ENCODE measurements at places on chromosomes 1 and 21.

DNA sequence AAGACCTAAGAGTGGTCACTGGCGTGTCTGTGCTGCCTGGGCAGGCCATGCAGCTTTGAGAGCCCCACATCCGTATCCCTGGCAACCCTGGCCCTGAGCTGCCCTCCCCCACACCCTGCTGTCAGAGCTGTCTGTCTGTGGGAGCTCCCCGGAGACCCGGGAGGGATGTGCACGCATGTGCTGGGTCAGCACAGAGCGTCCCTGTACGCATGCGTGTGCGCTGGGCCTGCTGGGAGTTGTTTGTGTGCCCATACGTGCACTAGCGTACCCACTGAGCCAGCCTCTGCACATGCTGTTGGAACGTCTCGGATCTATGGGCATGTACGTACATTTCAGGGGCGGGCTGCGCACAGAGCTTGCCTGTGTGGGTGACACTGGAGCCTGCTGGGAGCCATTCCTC lies 89.3 kb downstream of the EPHB2 start:
- DNase-seq = no peak

- no peak for DNase-seq
Observed at GRCh38 chr1:57319791-57320190, 104.1 kb downstream of the DAB1 start.

DNA sequence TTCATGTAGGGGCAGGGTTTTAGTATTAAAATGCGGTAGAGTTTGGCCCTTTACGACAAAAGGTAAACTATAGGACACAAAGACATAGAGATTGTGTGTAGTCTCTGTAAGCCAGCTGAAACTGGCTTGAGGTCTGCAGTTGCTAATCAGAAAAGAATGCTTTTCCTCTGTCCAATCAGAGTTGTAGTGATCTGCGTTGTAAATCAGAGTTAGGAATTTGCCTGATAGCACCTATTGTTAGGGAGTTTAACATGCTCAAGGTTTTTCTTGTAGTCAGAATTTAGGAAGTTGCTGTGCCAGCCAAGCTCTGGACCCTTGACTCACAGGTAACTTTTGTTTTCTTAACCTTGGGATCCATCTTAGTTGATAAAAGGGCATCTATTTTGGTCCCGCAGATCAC lies 61.2 kb upstream of the VTCN1 start:
- DNase-seq = peak; percentile 3

GRCh38 chr1:17118706-17119075 lies 560 bp downstream of the PADI2 start:
- no peak for DNase-seq

GRCh38 chr21:44083631-44084291 lies 23.4 kb upstream of the PWP2 start:
- DNase-seq = no peak

GRCh38 chr1:212531796-212532195 lies 76.8 kb upstream of the ATF3 start:
- DNase-seq = no peak

DNA sequence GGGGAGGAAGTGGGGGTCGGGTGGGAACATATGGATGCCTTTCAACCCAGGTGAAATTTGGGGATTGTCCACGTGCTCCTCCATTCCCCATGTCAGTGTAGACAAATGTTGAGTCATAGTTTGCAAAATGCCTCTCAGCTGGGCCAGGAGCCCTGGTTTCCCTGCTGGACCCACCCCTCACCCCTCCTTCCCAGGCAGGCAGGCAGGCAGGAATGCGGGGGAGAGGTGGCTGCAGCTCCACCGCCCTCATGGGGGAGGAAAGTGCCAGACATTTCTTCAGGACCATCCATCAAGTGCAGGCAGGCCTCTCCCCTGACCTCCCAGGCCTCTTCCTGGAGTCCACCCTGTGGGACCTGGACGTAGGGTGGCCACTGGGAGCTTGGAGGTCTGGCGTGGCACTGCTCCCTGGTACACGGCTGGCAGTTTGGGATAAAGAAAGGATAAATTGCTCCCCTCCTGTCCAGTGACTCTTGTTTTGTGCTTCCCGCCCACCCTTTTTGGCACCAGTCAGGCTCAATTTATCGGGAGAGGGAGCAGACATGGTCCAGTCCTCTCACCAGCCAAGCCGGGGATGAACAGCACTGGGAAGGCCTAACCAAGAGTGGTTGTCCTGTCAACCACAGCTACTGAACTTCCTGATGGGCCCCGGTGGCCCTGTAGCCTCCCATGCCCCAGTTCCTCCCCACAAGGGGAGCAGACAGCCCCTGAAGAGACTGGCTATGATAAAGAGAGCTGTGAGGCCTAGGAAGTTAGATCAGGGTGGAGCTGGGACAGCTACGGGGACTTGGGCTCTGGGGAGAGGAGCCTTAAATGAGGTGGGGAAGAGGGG lies 18.9 kb downstream of the NPR1 start:
- peak; percentile 51 for DNase-seq

DNA sequence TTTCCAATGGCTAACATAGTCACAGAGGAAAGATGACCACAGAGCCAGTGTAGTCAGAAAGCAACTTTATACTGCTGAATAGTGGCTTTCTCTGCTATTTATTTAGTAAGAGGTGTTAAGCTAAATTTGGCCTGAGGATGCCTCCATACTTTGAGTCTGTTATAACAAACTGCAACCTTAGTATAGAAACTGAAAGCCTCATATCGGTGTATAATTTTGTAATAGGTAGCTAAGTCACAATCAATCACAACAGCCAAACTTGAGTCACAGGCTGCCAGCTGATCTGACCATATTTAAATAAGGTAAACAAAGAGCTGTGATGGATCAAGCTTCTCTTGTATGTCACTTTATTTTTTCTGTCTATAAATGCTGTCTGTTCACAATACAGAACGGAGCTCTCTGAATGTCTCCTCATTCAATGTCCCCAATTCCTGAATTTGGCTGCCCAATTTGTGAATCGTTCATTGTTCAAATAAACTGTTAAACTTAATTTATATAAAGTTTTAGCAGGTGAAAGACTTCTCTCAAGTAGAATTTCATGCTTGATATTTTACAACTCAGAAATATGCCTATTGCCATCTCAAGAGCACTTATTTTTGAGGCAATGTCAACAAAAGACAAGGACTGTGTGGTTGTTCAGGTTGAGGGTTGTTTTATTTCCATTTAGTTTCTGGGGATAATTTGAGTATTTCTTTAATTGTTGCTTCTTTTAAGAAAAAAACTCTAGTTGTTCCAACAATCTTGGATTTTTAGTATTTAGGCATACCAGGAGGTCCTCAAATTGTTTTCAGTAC lies 339.7 kb upstream of the B3GALT2 start:
- DNase-seq = no peak

DNA sequence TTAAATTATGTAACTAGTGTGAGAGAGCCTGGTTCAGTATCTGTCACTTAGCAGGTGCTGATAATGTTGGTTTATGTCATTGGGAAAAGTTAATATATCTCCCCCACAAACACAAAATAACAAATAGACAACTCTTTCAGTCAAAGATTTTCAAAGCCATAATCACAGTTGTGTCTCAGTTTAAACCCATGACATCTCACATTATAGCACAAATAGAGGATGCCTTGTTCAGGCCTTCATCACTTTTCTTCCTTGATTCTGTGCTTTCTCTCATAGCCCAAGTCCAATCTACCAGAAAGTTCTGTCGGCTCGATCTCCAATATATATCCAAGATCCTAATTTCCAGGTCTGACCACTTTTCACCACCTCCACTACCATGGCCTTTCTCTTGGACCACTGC lies 6.2 kb upstream of the EPS15 start:
- no peak for DNase-seq

GRCh38 chr1:93352376-93352775 lies 6.7 kb downstream of the DR1 start:
- no peak for DNase-seq

- no peak for DNase-seq
Observed at GRCh38 chr1:87344231-87344630, 15.6 kb downstream of the LMO4 start.

- no peak for DNase-seq
Observed at GRCh38 chr1:10431070-10431730, 967 bp downstream of the CENPS start.

- DNase-seq = no peak
Observed at GRCh38 chr1:231357187-231357772, 19.2 kb downstream of the SPRTN start.

- DNase-seq = no peak
Observed at GRCh38 chr1:221316491-221317056, 425.3 kb downstream of the DUSP10 start.

- DNase-seq = peak; percentile 75
Observed at GRCh38 chr1:222616525-222616924, 1.4 kb upstream of the MIA3 start.

DNA sequence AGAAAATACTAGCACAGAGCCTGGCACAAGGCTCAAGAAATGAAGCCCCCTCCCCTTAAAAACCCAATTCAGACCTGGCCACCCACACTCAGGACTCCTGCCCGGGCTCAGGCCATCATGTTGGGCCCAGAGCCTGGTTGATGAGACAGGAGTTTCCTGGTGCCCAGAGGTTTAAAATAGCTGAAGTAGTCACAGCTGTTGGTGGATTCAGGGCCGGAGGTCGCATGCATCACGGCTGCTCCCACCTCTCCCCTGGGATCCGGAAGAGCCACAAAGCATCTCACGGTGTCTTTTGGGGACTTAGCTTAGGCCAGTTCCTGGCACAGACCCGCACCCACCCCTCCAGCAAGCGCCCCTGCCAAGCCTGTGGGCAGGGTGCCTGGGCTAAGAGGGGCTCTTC lies 2.6 kb upstream of the PADI2 start:
- DNase-seq = no peak

GRCh38 chr21:9735421-9735961 lies 785.9 kb upstream of the TPTE start:
- DNase-seq = no peak

GRCh38 chr1:236795757-236796667 lies 920 bp downstream of the MTR start:
- DNase-seq = no peak

GRCh38 chr21:35510957-35511695 lies 462.0 kb upstream of the RUNX1 start:
- DNase-seq = no peak

DNA sequence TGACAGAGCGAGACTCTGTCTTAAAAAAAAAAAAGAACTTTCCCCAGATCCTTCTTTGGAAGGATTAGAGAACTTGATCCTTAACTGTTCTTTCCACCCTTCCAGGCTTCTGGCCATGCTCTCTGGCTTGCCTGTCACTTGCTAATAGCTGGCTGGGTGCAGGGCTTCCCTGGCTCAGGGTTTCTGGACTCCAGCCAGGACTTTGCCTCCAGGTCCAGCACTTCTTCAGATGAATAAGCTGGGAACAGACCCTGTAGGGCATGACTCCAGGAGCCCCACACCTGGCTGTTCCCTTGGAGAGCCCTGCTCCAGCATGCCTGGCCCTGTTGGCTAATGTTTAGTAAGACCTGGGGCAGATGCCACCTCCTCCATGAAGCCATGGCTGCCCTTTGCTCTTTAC lies 3.3 kb upstream of the NT5C1A start:
- peak; percentile 88 for DNase-seq

- no peak for DNase-seq
Observed at GRCh38 chr1:207049514-207049913, 1.5 kb downstream of the YOD1 start.

GRCh38 chr1:234735916-234736315 lies 125.9 kb upstream of the IRF2BP2 start:
- DNase-seq = no peak

- DNase-seq = no peak
Observed at GRCh38 chr1:18880585-18880984, 21.1 kb upstream of the TAS1R2 start.
